Stimulated activated CD8-positive, alpha-beta memory T cell treated with anti-CD3 and anti-CD28 coated beads, Interleukin-12 subunit alpha, Interleukin-12 subunit beta, amount 100 ng/mL, for 4 hours (primary cell): ENCODE measurements at places on chromosomes 4 and X.

GRCh38 chrX:139974471-139974870 lies 9.2 kb upstream of the CXorf66 start:
- DNase-seq: no peak

- no peak for DNase-seq
Measured at GRCh38 chr4:141995056-141995455, 358.7 kb downstream of the IL15 start.

DNA sequence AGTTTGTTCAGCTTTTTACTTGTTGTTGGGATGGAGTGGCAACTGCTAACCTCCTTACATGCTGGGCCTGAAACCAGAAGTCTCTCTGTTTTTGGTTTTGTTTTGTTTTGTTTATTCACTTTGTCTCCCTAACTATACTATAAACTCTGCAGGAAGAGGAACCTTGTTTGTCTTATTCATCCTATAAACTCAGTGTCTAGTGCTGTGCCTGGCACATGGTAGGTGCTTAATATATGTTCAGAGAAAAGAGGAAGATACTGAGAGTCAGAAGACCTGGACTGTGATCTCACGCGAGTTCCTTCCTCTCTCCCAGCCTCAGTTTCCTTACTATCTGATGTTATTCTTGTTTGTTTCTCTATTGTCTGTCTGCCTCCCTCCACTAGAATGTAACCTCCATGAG lies 71.3 kb downstream of the PRPS1 start:
- DNase-seq: no peak

DNA sequence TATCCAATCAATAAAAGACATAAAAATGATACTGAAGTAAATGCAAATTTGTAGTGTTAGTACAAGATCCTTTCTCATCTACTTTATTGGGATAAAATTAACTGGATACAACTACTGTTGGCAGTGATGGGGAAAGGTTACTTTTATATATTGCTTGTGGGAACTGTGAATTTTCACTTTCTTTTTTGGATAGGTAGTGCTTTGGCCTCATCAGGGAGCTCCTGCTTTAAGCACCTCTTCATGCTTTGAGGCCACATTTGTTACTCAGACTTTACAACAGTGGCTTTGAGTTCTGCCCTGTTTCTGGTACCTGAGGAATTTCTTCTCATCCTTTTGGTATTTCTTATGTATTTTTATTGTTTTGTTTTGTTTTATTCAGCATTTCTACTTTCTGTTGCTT lies 316.8 kb upstream of the ZCCHC13 start:
- DNase-seq: no peak

DNA sequence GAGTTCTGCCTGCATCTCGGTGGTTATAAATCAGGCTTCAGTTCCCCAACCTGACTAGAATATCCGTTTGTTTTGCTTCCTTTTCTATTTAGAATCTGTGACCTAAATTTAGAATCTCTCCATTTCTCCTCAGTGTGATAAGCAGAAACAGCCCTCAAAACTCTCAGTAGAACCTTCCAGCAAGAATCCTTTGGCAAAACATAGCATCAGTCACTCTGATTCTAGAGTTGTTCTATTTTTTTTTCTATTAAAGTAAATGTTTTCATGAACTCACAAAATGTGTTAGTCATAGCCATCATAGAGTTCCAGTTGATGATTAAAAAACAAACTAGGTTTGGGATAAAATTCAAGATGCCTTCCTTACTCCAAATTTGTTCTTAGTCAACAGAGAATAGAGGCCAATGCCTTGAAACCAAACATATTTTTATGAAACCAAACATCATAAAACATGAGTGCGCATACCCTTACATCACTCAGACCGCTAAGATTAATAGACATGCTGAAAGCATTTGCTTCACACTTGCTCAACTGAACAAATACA lies 13.2 kb upstream of the C1QTNF7 start:
- no peak for DNase-seq

GRCh38 chrX:65098851-65099250 lies 122.6 kb upstream of the ZC4H2 start:
- no peak for DNase-seq

DNA sequence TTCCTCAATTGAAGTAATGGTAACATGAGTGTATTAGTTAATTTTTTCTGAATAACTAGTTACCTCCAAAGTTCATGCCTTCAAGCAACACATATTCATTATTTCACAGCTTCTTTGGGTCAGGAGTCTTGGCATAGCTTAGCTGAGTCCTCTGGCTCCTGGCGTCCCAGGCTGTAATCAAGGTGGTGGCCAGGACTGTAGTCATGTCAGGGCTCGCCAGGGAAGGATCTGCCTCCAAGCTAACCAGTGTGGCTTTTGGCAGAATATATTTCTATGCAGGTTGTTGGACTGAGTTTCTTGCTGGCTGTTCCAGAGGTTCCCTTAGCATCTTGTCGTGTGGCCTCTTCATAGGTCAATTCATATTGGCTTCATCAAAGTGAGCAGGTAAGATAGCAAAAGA lies 10.0 kb upstream of the HS3ST1 start:
- DNase-seq: no peak

GRCh38 chr4:91525621-91526020 lies 778.1 kb upstream of the GRID2 start:
- DNase-seq: no peak

DNA sequence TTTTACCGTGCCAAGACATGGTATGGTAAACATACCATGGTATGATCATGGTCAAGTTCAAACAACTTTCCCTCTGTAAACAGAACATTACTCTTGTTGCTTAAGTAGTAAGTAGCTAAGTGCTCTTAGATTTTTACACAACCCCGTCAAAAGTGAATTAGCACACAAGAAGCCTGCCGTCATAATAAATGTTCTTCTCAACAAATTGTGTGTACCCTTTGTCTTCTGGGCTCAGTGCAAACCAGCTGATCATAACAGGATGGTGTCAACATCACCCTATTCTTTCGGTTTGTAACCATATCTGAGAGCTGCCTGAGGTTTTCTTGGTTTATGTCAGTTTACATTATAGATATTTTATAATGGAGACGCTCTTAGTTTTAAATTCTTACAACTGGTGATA lies 28.8 kb downstream of the MSL3 start:
- no peak for DNase-seq

DNA sequence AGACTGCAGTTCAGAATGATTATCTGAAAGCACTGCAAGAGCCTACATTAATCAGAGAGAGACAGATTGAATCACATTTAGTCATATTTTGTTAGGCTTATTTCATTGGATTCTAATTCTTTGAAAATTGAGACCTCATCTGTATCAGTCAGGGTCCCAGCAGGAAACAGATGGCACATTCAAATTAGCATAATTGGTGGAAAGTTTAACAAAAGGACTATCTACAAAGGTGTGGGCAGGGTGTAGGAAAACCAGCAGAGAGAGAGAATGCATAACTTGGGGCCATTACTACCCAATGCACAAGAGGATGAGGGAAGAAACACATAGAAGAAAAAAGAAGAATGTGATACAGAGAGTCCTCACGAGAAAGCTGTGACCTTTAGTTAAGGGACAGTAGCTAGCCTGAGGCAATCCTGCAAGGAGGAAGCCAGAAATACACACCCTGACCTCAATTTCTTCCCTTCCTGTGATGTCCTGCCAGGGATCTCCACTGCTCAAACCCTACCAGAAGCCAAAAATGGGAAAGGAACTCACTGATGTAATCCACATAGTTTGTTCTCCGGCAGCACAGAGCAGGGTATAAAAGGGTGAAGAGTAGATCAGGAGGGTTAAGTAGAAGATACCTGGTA lies 17.7 kb upstream of the XKRX start:
- no peak for DNase-seq

GRCh38 chr4:92809381-92809780 lies 505.6 kb downstream of the GRID2 start:
- no peak for DNase-seq
